Activated T-helper 2 cell treated with anti-CD3 and anti-CD28 coated beads, Interferon-gamma antibody, Interleukin-2, Interleukin-4, amounts not matched to agents 10 μg/mL and 5 μg/mL and 100 μg/mL, durations not matched to agents 14 hours and 24 hours and 36 hours (primary cell): ENCODE measurements at places on chromosomes 16 and 17.

DNA sequence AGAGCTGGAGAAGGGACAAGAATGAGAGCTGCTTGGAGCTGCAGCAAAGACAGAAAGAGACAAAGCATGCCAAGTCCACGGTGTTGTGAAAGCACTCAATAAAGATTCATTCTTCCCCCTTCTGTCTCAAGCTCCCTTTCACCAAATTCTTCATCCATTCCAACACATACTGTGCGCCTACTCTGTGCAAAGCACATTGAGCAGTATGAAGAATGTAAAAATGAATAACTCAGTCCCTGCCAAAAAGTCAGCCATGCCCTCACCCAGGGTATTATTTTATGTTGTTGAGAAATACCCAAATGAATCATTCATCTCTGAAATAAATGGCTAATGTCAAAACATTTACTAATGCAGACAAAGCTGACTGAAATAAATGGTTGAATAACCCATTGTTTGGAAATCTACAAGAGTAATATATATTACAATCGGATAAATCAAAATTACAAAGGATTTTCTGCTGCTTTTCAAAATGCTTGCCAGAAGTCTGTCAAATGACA is 282.9 kb upstream of the IRX5 start:
- H3K27ac ChIP-seq: no peak overlapping the region
- no peak for DNase-seq

GRCh38 chr17:66474258-66474657 is 171.8 kb downstream of the PRKCA start:
- H3K36me3 ChIP-seq: peaks cover 45% of the 10 kb centered on the region
- H3K27me3 ChIP-seq: no peaks in the 10 kb centered on the region
- no peak overlapping the region for H3K27ac ChIP-seq
- DNase-seq: no peak

- DNase-seq: no peak
- H3K27ac ChIP-seq: no peak overlapping the region
- peaks cover 14% of the 10 kb centered on the region for H3K4me1 ChIP-seq
- no peaks in the 10 kb centered on the region for H3K27me3 ChIP-seq
- peaks cover 3% of the 10 kb centered on the region for H3K36me3 ChIP-seq
Measured at GRCh38 chr16:85550422-85550864, 62.7 kb upstream of the GSE1 start.

GRCh38 chr16:82042144-82042543 is 7.1 kb downstream of the HSD17B2 start:
- DNase-seq: no peak
- no peak overlapping the region for H3K4me3 ChIP-seq
- H3K27me3 ChIP-seq: peaks cover 5% of the 10 kb centered on the region
- H3K36me3 ChIP-seq: no peaks in the 10 kb centered on the region
- H3K4me1 ChIP-seq: no peaks in the 10 kb centered on the region

DNA sequence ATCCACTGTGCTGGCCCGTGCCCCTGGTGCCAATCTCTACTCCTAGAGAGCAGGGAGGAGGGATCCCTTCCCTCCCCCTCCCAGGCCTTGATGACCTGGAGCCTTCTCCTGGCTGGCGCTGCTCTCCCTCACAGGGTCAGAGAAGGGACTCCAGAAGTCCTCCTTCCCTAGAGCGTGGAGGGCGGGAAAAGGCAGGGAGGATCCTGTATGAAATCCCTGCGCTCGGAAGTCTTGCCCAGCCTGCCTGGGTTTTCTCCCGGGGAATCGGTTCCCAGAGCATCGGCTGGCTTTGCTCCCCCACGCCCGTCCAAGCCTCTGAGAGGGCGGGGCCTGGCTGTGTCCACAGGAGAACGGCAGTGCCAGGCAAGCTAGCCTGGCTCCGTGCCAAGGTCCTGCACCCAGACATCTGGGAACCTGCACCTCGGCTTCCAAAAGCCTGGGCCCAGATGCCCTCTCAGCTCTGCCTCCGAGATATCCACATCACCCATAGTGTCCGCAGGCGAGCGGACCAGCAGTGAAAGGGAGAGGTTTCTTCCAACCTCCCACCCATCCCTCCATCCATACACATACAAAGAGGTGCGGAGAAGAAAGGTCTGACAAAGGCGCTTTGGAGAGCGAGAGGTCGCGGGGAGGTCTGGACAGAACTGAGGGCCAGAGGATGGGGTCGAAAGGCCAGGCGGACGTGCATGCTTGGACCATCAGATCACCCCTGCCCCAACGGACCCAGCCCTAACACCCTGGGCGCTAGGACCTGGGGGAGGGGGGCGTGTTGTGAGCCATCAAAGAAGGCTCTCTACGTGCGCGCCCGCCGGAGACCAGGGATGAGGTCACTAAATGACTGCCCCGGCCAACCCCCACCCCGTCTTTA is 1.1 kb downstream of the MPP2 start:
- H3K27me3 ChIP-seq: peaks cover 54% of the 10 kb centered on the region
- H3K36me3 ChIP-seq: no peaks in the 10 kb centered on the region
- DNase-seq: no peak
- H3K4me1 ChIP-seq: peaks cover 2% of the 10 kb centered on the region
